ENCODE measurements at places on chromosomes 11 and 22. TPM values are rescaled to one million over a fixed set of nuclear protein-coding genes. Genes with fewer than 3 reads are reported as not detected.

DNA sequence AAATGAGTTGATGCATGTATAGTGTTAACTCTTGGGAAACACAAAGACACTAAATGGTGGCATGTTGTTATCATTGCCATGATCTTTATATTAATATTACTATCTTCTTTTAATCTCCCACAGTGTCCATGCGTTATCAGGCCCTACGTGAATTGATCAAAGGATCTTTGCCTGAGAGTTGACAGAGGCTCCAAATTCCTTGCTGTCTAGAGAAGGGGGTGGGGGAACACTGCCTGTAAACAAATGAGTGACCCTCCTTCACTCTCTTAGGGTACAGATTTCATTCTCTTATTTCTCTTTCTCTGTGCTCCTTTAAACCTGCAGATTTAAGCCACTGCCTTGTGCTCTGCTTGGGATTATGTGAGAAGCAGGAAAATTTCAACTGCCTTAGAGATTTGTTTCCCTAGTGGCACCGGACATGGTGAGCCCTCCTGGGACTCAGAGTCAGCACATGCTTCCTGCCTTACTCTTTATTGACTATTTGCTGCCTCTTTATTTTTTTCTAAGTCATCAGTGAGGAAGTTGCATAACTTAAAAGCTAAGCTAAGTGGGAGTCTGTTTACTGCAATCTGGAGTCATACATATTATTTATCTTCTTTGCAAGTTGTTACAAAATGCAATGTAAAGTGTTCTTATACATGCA is 122.9 kb downstream of the MAML2 start:
- no peak overlapping the region for H3K27ac ChIP-seq
- no peaks in the 10 kb centered on the region for H3K27me3 ChIP-seq
- peaks cover 81% of the 10 kb centered on the region for H3K4me1 ChIP-seq
- no peak overlapping the region for H3K4me3 ChIP-seq
- no peaks in the 10 kb centered on the region for H3K36me3 ChIP-seq
- no peak for DNase-seq

DNA sequence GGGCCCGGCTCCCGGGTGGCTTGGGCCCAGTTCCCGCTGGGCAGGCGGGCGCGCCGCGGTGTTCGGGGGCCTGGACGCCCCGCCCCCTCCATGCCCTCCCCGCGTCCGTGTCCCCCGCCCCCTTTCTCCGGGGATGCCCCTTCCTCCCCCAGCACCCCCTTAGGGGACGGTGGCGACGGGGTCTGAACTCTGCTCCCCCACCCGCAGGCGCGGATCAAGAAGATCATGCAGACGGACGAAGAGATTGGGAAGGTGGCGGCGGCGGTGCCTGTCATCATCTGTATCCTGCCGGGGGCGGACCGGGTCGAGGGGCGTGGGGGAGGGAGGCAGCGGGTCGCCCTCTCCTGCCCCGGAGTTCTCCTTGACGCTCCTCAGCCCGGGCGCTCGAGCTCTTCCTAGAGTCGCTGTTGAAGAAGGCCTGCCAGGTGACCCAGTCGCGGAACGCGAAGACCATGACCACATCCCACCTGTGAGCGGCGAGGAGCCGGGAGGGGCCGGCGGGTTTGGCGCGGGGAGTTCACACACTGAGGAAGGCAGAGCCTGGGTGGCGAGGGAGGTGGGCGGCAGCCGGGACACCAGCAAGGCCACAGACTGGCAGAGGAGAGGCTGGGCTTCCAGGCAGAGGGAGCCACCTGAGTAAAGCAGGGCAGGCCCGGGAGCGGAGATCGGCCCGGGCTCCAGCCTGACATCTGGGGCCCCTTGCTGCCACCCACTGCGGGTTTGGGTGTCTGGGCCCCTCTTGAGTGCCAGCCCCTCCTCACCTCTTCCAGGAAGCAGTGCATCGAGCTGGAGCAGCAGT is 546 bp downstream of the DRAP1 start:
- peaks cover 38% of the 10 kb centered on the region for H3K4me1 ChIP-seq
- DNase-seq, result no peak
- H3K4me3 ChIP-seq, result peak overlapping the region; percentile 84
- peaks cover 16% of the 10 kb centered on the region for H3K36me3 ChIP-seq
- H3K27me3 ChIP-seq, result no peaks in the 10 kb centered on the region
- peak overlapping the region; percentile 73 for H3K27ac ChIP-seq

DNA sequence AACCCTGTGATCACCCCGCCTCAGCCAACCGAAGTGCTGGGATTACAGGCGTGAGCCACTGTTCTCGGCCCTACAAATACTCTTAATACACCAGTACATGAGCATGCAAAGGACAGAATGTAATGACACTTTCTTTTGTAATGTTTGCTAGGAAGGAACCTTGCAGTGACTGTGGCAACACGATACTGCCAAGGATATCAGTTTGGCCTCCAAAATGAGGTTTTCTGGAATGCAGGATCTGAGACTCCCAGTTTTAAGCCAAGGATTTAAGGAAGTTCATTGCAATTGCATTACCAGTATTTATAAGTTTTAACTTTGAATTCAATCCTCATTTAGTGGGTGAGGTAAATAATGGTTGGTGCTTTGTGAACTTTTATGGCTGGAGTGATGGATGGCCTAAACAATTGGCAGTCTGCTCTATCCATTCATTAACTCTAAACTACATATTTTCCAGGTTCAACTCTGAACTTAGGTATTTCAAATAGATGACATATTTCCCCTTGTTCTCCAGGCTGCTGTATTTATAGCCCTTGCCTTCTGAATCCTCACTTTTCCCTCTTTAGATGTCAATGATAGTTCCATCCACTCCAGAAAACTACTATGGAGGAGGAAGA is 330.3 kb downstream of the C11orf87 start:
- no peaks in the 10 kb centered on the region for H3K36me3 ChIP-seq
- H3K4me1 ChIP-seq, result no peaks in the 10 kb centered on the region
- DNase-seq, result no peak
- no peaks in the 10 kb centered on the region for H3K27me3 ChIP-seq
- no peak overlapping the region for H3K4me3 ChIP-seq
- no peak overlapping the region for H3K27ac ChIP-seq

- H3K4me3 ChIP-seq, result no peak overlapping the region
- no peak overlapping the region for H3K27ac ChIP-seq
- H3K4me1 ChIP-seq, result peaks cover 52% of the 10 kb centered on the region
- DNase-seq, result no peak
- H3K27me3 ChIP-seq, result no peaks in the 10 kb centered on the region
Observed at GRCh38 chr11:94131718-94132115, 3.1 kb downstream of the PANX1 start.

GRCh38 chr22:24417200-24417599 is 10.2 kb upstream of the ADORA2A start:
- H3K4me1 ChIP-seq, result no peaks in the 10 kb centered on the region
- H3K27me3 ChIP-seq, result no peaks in the 10 kb centered on the region

Gene NCF4
- 6.6 TPM for polyA plus RNA-seq

Gene CLCF1
- polyA plus RNA-seq, result 4.6 TPM

Gene KRTAP5-1
- not detected for polyA plus RNA-seq

Gene MIEF1
- polyA plus RNA-seq, result 29.4 TPM

Gene TRIM51
- polyA plus RNA-seq, result not detected

Gene TMEM45B
- polyA plus RNA-seq, result 1.6 TPM

Gene OR2D2
- polyA plus RNA-seq, result not detected

Gene PKNOX2
- not detected for polyA plus RNA-seq

Measured in CD8-positive, alpha-beta memory T cell (primary cell).